Cardiac fibroblast (primary cell): ENCODE measurements at places on chromosomes 3 and 15.

DNA sequence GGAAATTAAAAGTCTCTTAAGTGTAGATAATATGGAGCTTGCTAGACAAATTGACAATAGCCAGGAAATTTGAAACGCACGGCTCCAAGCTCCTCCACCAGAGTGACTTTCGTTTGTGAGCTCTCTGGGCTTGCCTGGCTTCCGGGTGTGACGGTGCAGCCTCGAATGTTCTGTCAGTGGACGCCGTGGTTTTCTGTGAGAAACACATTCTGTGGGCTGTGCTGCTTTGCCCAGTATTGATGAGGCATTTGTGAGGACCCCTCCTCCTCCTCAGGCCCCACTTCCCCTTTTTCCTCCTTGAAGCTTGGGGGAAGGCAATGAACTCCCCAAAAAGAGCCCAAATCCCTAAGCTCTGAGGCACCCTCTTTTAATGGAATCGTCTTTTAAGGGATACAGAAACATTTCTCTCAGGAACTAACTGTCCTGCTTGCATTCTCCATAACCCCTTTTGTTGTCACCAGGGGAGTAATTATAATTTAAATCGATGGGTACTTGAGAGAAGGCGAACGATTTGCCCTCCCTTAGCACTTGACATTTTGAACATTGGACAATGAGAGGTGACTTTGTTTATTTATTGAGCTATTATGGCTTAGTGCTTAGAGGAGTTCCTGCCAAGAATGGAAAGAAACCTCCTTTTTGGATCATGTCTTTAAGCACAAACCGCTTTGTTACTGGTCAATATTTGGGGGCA, 40.8 kb downstream of the POLR2M start:
- no peak for DNase-seq

DNA sequence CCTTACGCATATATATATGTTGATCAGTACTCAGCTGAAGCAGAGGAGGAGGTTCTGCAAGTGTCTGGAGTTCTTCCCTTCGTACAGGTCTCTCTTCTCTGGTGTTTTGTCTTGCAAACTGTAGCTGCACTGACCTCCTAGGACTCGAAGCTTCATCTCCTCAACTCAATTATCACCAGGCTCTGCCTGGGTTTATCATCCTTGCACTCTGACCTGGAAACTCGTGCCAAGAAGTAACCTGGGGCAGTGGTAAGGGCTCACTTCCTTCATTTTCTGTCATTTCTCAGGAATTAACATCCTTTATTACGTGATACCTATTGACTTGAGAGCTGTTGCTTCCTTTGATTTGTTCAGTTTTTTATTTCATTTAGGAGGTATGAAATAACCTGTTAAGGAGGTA, 14.4 kb downstream of the REC114 start:
- DNase-seq, result no peak

GRCh38 chr3:100104442-100104798, 9.9 kb downstream of the FILIP1L start:
- no peak for DNase-seq

DNA sequence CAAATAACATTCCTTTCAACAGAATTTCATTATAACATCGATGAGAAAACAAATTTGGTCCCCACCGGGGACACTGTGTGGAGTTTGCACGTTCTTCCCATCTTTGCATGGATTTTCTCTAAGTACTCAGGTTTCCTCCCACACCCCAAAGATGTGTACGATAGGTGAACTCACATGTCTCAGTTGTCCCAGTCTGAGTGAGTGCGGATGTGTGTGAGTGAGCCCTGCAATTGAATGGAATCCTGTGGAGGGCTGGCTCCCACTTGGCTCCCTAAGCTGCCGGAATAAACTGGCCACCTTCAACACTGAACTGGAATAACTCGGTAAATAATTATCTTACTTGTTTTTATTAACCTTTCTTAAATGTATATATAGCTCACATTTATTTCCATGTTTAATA, 77.0 kb downstream of the TRANK1 start:
- DNase-seq, result no peak

DNA sequence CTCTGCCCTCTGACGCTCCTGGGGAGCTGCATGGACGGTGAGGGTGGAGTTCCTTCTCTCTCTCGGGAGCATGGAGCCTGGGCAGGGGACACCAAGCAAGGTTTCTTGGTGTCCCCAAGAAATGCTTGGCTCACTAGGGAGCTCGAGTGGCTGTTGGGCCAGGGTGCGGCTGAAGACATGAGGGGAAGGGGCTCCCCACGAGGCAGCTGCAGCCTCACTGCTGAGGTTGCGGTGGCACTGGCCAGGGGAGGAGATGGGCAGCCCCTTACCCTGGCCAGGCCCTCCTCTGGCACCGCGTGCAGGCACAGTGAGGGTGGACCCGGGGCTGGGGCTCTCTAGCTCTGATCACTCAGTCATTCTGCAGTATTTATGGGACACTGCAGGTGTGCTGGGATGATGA, 43.5 kb upstream of the SLC41A3 start:
- DNase-seq, result no peak

DNA sequence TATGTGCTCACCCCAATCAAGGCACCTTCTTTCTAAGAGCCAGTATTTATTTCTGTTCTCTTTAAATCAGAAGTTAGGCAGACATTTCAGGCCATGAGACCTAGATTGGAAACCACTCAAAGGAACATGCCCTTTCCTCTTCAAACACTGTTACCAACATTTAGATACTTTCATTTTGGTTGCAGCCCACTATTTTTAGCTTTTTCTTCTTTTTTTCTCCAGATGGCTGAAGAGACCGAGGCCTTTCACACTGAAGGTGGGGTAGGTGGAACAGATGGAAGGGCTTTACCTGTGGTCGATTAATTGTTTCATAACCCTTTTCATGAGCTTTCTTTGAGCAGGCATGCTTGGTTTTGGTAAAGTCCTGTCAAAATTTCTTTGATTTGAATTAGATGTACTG, 10.9 kb upstream of the LZTFL1 start:
- DNase-seq, result no peak

GRCh38 chr15:52379395-52380106, 83.9 kb upstream of the MYO5C start:
- DNase-seq, result no peak

DNA sequence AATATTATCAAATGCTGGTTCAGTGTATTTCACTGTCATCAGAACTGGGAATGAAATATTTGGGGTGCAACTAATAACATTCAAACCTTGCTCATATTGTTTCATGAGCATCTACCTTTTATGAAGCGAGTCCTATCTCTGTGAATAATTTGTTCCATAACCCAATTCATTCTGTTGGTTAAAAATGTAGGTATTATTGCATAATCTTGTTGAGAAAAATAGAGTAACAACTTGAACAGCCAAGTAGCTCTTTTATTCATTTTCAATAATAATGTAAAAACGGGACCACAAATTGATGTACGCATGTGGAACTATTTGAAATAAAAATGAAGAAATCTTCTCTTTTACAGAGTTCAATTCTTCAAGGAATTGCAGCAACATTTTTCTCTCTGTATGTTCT, 30.1 kb upstream of the TBC1D5 start:
- no peak for DNase-seq

DNA sequence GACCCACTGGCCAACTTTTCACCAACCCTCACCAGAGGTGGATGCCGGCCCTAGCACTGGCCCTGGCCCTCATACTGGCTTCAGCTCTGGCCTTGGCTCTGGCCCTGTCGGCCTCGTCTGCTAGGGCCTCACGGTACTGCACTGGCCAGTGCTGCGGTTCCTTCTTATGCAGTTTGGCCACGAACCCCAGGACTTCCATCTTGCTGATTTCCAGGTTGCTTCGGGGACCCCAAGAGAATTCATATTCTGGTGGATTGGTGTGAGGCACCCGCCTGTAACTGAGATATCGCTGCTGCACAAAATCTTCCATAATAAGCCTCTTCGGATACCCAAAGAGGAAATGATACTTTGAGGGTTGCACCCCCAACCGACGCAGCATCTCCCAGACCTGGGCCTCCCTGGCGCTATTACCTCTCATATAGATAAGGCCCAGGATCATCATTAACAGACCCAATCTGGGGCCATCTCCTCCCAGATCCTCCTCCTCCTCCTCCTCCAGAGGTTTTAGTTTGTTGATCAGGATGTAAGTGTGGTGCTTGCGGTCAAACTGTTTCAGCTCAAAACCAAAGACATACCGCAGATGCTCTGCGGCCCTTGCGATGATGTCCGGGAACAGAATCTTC, 883 bp downstream of the MAGEF1 start:
- peak; percentile 16 for DNase-seq

- DNase-seq, result no peak
These were observed 982 bp upstream of the GABPB1 start for GRCh38 chr15:50355980-50356379.

GRCh38 chr3:67192466-67192865, 194.4 kb downstream of the KBTBD8 start:
- DNase-seq, result no peak

DNA sequence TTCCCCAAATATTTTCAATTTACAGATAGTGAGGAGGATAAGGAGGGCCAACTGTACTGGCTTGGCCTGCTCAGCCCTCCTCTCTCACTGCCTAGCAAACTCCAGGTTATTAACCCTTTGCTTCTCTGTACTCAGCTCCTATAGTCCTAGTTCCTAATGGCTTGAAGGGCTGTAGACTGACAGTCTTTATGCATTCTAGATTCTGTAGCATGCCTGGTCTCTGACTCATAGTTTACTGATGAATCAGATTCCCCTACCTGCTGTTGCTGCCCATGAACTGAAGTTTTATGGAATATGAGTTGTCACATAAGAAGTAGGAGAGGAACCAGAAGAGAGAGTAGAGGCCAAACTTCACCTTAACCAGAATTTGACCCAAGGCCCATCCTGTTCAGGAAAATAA, 27.1 kb upstream of the MAP3K13 start:
- peak; percentile 68 for DNase-seq

- DNase-seq, result no peak
These were observed 35.1 kb downstream of the P2RY1 start for GRCh38 chr3:152870027-152870426.

DNA sequence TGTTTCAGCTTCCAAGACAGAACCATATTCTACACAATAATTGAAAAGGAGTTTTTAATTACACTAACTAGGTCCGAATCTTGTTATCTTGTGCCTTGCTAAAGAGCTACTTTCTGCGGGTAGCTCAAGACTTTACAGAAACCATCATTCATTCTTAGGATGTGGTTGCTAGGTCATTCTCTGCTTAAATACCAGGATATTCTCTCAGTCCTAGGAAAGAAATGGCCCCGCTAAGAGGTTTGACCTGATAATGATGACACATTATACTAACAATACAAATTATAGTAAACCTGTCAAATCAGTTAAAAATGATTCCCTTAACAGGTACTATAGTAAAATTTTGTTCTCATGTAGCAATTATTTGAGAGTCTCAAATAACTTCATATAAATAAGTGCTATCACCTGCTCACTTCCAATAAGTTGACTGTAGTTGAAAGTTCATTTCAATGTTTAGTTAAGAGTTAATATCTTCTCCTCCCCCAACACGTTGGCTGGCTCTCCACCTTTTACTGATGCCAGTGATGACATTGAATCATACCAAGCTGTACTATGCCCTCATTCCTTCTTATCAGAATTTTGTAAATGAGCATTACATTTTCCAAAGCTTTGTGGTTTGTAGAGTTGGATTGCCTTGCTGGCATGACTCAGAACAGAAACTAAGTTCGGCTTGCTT, 3.6 kb upstream of the C3orf85 start:
- peak; percentile 52 for DNase-seq

GRCh38 chr3:40432793-40433192, 24.3 kb upstream of the RPL14 start:
- no peak for DNase-seq

GRCh38 chr3:45170096-45170495, 23.9 kb upstream of the CDCP1 start:
- DNase-seq, result no peak

- peak; percentile 28 for DNase-seq
These were observed 51.6 kb upstream of the SRGAP3 start for GRCh38 chr3:9301091-9301490.

GRCh38 chr3:96813820-96814650, at the start of gene EPHA6:
EPHA6 (plus strand) TSS chr3:96814594.
- DNase-seq, result peak; percentile 45

- DNase-seq, result no peak
These were observed 325.4 kb upstream of the AGTR1 start for GRCh38 chr3:148372206-148372875.

- DNase-seq, result no peak
These were observed 278.9 kb downstream of the OCA2 start for GRCh38 chr15:27820232-27820631.

DNA sequence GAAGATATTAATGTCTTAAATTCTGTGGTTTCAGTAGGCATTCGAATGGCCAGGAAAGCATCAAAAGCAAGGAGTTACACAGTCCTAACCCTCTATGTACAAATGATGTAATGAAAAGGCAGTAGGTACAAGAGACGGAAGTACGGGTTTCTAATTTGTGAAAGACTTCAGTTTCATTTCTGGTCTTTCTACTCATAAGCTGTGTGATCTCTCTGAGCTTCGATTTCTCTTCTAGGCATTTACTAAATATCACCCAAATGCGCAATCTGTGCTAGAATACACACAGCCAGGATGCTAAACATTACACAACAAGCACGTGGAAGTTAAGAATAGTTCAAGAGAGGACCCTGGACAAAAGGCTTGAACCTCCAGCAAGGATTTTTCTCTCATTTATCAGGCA, 17.9 kb upstream of the STIMATE start:
- DNase-seq, result no peak

GRCh38 chr15:56199038-56199437, 44.6 kb downstream of the RFX7 start:
- DNase-seq, result no peak

DNA sequence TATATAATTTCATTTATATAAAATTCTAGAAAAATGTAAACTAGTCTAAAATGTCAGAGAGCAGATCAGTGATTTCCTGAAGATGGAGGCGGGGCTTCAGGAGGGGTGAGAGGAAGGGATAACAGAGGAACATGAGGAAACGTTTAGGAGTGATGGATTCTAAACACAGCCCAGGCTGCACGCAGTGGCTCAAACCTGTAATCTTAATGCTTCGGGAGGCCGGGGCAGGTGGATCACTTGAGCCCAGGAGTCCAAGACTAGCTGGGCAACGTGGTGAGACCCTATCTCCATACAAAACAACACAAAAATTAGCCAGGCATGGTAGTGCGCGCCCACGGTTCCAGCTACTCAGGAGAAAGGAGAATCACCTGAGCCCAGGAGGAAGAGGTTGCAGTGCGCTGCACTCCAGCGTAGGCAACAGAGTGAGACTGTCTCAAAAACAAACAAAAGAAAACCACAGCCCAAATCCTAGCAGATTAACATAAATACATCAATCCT, 18.0 kb upstream of the IQCF1 start:
- no peak for DNase-seq
